ENCODE measurements at places on chromosomes 16 and 17.

DNA sequence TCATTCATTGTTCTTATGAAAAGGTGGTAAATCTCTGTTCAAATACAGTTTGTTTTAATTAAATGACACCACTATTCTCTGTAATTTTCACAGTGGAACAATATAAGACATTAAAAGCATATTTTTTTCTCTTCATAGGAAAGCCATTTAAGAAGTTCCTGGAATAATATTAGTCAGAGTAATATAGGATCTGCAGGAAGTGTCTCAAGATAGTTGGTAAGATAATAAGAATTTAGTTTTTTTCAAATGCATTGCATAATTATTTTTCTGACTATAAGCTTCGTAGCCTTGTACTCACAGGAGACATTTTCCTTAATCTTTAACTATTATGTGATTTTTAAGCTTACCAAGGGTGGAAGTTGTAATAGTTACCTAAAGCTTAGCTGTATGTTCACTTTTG lies 16.9 kb downstream of the STXBP4 start:
- DNase-seq: no peak

- DNase-seq: no peak
Observed at GRCh38 chr17:20206068-20206467, 196.9 kb downstream of the SPECC1 start.

- no peak for DNase-seq
Observed at GRCh38 chr17:48181653-48182052, 74.1 kb downstream of the SNX11 start.

DNA sequence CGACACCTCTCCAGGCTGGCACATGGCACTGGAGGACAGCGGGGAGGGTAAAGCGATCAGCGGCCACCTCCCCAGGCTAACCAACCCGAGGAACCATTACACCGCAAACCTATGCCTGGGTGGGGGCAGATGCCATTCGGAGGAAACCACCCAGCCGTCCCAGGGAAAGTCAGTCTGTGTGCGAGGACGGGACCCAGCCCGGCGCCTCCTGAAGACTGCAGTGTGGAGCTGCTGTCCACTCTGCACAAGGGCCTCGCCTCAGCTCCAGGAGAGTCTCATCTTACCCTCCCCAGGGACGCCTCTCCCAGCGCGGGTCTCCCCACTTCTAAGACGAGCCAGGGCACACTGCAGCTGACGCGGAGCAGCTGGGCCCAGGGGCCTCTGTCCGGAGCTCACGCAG lies 8.0 kb downstream of the SLC38A10 start:
- no peak for DNase-seq

GRCh38 chr17:72624652-72625051 lies 467.8 kb downstream of the SLC39A11 start:
- DNase-seq: no peak

DNA sequence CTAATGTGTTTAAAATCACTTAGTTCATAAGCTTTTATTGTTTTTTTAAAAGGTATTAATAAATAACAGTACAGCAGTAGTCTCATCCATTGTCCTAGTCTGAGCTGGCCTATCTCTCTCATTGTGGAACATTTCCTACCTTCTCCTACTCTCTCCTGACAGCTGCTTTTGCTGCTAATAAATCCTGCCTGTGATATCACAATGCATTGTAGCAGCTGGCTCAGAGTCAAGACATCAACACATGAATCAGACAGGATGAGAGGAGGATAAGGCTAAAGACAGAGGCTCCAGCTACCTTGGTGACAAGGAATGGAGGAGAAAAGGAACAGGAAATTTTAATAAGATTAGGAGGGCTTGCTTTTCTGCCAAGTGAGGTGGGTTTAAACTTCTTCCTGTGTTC lies 626.1 kb downstream of the HS3ST4 start:
- no peak for DNase-seq
